ENCODE measurements at places on chromosomes 11 and 22.

- DNase-seq, result no peak
Measured at GRCh38 chr11:69099180-69099579, 50.4 kb downstream of the TPCN2 start.

DNA sequence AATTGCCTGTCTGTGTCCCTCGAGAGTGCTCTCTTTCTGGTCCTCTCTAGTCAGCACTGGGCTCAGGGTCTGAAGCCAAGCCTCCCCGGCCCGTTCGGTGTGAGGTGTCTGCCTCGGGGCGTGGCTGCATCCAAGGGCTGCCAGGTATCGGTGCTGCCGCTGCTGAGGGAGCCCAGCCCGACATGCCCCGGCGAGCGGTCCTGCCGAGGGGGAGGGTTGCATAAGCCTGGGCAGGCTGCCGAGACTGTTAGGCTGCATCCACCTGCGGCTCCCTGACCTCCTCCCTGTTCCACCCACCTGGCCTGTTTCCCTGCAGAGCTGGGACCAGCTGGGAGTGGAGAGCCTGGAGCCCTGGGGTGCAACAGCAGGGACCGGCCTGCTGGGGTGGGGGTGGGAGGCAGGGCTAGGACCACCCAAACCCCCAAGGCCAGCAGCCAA lies 6.3 kb downstream of the OVOL1 start:
- no peak for DNase-seq

GRCh38 chr11:64489831-64490441 lies 101.1 kb upstream of the SLC22A12 start:
- no peak for DNase-seq

- DNase-seq, result no peak
Measured at GRCh38 chr22:35538801-35539321, 1.8 kb upstream of the RASD2 start.

Measured in esophagus squamous epithelium (tissue), 5 donors.